Astrocyte (in vitro differentiated cells and primary cell): ENCODE measurements at places on chromosomes 12 and 14. TPM values are rescaled to one million over a fixed set of nuclear protein-coding genes. Genes with fewer than 3 reads are reported as not detected.
A peak's percentile ranks its signal among the peaks of the same experiment; 100 is the strongest.

Gene ASPG
- 0.10 TPM in 1 of 2 replicates, not detected in the other for total RNA-seq

Gene PLD4
- total RNA-seq = 0.14 and 0.60 TPM in 2 replicates

Gene SCARB1
- 44.5 and 48.4 TPM in 2 replicates for total RNA-seq

Gene RHOJ
- 29.6 and 34.5 TPM in 2 replicates for total RNA-seq

Gene RAD9B
- total RNA-seq = 0.53 and 0.66 TPM in 2 replicates

DNA sequence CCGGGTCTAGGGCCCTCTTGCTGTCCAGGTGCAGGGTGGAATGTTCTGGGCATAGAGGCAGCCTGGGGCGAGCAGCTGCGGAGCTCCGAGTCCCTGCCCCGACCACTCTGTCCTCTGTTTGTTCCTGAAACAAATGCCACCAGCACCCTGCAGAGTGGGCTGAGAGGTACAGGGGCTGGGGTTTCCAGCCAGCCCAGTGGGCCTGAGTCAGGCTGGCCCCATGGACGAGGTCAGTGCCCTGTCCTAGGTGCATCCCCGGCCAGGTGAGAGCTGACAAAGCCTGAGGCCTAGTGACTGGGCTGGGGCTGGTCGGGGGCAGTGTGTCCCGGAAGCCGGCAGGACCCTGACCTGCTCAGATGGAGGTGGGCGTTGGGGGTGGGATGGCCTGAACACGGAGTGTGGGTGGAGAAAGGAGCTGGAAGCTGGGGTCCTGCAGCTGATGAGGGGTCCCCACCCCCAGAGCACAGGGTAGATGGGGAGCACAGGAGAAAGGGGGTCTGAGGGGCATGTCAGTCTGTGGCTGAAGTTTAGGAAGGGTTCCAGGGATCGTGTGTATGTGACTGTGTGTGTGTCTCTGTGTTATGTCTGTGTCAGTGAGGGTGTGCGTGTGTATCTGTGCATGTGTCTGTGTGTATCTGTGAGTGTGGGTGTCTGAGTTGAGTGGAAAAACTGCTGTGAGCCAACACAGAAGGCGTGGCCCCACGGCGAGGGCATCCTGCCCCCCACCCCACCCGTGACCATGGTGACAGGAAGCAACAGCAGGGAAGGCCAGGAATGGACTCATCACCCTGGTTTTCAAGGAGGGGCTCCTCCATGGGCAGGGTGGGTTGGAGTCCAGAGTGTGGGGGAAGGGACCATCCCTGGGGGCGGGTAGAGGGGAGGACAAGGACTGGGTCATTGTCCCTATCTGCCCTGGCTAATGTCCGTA, 2.4 kb upstream of the CRIP1 start:
- DNase-seq = no peak

- no peak for DNase-seq
Measured at GRCh38 chr12:18905134-18905533, 167.2 kb downstream of the CAPZA3 start.

DNA sequence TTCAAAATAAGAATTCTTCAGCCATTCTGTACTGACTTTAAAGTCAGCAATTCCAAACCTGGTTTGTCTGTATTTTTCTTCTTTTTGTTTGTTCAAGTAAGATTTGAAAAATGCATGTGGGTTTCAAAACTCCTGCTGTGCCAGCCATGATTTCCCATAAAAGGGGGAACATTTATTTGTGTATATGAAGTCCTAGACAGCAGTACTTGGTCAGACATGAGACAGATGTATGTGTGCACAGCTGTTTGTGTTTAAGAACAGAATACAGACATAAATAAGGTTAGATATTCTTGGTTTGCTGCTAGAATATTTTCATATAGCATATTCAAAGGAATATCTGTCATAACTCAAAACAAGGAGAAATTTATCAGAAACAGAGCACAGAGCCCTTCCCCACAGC, 236.0 kb downstream of the ADAMTS20 start:
- DNase-seq = peak; percentile 42

GRCh38 chr12:71397433-71397954, 42.1 kb upstream of the LGR5 start:
- peak; percentile 51 for DNase-seq

- no peak for DNase-seq
Measured at GRCh38 chr14:51473351-51473750, 178.4 kb upstream of the FRMD6 start.

DNA sequence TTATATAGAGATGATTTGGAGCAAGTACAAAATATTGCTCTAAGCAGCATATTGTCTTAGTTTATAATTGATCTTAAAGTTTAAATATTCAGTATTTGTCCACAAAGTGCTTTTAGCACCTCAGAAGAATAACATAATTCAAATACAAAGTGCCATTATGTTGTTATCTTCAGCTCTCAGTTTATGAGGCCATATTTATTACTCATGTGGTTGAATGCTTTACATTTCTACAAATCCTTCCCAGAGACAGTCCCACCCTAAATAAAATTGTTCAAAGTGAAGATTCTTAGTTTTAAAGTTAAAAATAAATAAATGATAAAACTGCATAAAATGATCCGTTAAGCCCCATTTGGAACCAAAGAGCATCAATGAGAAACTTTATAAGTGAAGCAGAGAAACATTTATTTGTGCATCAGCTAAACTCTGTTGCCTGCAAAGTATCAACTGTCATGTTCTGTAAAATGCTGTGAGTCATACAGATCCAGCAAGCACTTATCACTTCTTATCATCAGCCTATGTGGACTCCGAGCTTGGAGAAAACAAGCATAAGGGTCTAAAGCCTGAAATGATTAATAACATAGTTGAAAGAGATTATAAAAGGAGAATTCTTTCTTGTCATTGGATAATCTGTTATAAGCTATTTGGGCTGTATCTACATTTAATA, 218.9 kb downstream of the ADAMTS20 start:
- DNase-seq = peak; percentile 88

GRCh38 chr12:84789184-84789583, 123.4 kb downstream of the SLC6A15 start:
- DNase-seq = no peak

DNA sequence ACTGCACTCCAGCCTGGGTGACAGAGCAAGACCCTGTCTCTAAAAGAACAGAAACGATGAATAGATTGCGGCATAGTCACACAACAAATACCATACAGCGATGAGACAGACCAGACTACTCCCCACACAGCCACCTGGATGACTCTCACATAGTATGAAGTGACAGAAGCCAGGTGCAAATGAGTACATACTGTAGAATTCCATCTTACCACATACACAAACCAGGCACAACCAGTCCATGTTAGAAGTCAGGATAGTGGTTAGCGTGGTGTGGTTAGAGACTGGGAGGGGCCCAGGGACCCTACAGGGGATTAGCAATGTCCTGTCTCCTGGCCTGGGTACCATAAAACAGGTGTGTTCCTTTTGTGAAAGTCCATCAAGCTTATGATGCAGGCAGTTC, 53.8 kb downstream of the FAM222A start:
- DNase-seq = no peak

DNA sequence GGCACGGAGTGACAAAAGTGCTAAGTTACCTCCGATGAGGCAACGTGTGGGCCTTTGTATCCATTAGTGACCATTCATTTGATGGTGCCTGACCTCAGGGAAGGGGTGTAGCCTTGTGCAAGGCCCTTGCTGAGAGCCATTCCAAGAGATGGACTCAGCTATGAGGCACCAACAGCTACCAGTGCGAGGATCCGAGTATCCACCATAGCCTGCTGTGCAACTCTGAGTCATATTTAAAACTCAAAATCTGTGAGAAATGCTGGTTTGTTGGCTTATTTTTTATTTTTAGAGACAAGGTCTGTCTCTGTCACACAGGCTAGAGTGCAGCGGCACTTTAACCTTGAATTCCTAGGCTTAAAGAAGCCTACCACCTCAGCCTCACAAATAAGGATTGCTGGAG, 25.1 kb upstream of the WNK1 start:
- no peak for DNase-seq

- DNase-seq = no peak
Measured at GRCh38 chr12:120091371-120092090, 25.0 kb downstream of the RAB35 start.

- peak; percentile 55 for DNase-seq
Measured at GRCh38 chr14:90017371-90017770, 44.4 kb upstream of the KCNK13 start.

- DNase-seq = peak; percentile 81
Measured at GRCh38 chr14:71300566-71301330, 393.5 kb downstream of the PCNX1 start.

GRCh38 chr14:40312296-40312695, 880.1 kb upstream of the FBXO33 start:
- no peak for DNase-seq

DNA sequence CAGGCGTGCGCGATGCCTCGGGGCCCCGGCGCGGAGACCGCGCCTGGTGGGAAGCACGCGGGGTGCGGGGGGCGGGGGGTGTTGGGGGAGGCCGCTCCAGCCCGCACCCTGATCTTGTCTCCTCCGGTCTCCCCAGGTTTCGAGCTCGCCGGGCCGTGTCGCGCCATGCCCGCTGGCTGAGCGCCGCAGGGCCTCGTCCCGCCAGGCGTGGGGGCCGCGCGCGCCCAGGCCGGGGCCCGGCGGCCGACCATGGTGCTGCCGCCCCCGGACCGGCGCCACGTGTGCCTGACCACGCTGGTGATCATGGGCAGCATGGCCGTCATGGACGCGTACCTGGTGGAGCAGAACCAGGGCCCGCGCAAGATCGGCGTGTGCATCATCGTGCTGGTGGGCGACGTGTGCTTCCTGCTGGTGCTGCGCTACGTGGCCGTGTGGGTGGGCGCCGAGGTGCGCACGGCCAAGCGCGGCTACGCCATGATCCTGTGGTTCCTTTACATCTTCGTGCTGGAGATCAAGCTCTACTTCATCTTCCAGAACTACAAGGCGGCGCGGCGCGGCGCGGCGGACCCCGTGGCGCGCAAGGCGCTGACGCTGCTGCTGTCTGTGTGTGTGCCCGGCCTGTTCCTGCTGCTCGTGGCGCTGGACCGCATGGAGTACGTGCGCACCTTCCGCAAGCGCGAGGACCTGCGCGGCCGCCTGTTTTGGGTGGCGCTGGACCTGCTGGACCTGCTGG, 2.4 kb downstream of the TMEM121 start:
- DNase-seq = no peak

- DNase-seq = no peak
Measured at GRCh38 chr12:64688715-64689114, 70.5 kb downstream of the GNS start.

GRCh38 chr14:22802860-22803686, 12.2 kb downstream of the SLC7A7 start:
- no peak for DNase-seq

DNA sequence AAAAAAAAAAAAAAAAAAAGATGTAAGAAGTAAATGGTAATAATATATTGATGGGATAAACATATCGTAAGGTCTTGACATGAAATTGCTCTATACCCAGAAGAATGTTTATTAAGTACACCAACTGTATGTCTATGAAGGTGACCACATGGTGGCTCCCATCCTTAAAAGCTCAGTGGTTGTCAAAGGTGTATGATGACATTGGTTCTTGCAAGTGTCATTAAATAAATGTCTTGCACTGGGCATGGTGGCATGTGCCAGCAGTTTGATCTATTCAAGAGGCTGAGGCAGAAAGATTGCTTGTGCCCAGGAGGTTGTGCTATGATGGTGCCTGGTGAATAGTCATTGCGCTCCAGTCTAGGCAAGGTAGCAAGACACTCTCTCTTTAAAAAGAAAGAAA, 10.4 kb downstream of the CCT2 start:
- no peak for DNase-seq
